ENCODE measurements at places on chromosomes 3 and 15. TPM values are rescaled to one million over a fixed set of nuclear protein-coding genes. Genes with fewer than 3 reads are reported as not detected.

DNA sequence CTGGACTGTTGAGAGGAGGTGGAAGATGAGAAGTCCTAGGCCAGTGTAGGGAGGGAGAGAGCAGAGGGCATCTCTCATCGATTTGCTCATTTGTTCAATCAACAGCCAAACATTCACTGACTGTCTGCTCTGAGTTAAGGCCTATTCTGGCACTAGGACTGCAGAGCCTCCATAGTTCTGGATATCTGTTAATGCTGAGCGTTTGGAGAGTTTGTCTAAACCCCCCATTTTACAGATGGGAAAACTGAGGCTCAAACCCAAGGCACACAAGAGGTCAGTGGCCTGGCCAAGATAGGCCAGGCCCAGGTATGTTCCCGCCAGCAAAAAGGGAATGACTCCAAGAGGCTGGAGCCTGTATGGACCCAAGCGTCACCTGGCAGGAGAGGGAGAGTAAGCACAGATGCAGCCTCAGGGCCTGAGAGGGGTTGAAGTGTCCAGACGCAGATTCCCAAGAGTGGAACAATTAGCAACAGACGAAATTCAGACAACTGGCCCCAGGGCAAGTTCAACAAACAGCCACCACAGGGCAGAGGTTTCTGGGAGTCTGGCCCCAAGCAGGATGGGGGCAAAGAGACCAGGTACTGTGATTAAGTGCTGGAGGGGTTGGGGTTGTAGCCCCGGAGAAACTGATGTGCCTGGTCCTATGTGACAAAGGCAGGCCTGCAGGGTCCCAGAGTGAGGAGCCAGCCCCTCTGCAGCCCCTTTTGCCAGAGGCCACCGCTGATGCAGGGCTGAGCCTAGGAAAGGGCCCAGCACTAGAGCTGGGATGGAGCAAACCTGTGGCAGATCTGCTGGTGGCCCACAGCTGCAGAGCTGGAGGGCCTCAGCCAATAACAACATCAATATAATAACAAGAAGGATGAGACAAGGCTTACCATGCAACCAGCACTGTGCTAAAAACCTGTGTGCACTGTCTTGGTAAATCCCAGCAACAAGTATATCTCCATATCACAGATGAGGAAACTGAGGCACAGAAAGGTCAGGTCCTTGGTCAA is 245.1 kb upstream of the TLE3 start:
- DNase-seq, result no peak

The GABRA5 gene
- not detected for total RNA-seq

DNA sequence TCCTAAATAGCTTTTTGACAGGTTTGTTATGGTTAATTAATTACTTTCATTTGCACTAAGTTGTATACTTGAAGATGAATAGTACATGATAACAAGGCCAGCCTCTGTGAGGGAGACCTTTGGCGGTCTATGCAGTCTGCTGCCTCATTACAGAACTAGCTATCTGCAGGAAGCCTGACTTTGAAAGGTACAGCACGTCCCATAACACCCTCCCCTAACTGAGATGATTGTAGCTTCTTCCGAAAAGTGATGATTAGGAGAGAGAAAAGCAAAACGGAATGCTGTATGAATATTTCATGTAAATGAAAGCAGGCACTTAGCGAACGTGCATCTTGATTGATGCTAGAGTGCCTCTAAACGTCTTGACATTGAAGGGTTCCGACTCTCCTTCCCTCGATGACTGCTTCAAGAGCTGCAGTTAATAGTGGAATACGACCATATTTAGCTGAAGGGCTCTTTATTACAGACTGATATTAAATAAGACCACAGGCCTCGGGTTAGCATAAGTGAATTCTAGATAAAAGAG is 116.2 kb upstream of the TMCO5A start:
- no peak for DNase-seq

DNA sequence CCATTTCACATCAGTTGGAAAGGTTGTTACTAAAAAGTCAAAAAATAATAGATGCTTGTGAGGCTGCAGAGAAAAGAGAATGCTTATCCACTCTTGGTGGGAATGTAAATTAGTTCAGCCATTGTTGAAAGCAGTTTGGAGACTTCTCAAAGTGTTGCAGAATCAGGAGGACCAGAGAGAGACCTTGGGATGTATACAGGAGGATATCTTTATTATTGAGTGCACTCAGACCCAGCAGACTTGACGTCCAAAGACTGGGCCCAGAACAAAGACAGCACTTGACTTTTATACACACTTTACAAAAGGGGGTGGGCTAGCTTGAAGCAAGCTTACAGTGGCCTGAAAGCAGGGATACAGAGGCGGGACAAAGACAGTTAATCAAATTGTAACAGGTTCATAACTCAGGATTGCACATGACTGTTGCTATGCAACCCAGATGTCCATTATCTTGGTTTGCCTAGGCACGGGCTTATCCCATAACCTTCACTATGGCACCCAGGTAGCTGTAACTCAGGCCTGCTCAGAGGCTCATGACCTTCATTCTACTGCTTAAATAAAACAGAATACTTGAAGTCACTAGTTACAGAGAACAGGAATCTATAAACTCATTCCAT is 127.7 kb downstream of the SPATA16 start:
- no peak for DNase-seq

The FGF12 gene
- not detected for total RNA-seq

GRCh38 chr3:185560676-185561075 is 8.3 kb upstream of the LIPH start:
- DNase-seq, result no peak

The CLDN18 gene
- total RNA-seq, result not detected

GRCh38 chr3:85586018-85586417 is 627.2 kb downstream of the CADM2 start:
- no peak for DNase-seq

DNA sequence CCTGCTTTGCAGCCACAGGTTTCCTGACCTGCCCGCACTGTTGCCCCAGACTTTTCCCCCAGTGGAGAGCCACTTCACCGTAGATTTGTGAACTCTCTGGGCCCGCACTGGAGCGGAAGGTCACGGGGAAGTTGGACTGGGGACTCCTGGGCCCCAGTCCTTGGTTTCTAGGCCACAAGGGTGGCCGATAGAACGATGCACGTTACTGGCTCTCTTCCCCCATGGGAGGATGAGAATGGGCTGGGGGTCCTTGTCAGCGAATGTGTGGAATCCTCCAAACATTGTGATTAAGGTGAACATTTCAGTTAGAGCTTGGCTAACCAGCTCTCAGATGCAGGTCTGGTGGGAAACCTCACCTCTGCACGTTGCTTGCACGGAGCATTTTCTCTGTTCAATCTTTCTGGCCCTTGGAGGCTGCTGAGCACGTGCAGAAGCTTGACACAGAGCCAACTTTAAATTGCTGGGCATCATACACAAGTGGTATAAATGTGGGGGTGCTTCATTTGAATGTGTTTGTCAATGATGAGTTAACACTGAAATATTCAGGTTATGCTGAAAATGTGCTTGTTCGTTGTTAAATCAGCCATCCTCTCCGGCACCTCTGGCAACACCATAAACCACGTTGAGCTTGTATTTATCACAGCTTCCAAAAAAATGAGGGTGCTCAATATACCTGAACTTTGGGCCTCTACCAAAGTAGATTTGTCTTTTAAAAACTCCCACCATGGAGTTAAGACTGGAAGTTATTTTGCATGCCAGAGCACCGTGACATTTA is 976 bp downstream of the DIS3L start:
- peak; percentile 63 for DNase-seq

The FURIN gene
- total RNA-seq, result 44.2 TPM

GRCh38 chr3:12954891-12955650 is 113.7 kb upstream of the RPL32 start:
- no peak for DNase-seq

DNA sequence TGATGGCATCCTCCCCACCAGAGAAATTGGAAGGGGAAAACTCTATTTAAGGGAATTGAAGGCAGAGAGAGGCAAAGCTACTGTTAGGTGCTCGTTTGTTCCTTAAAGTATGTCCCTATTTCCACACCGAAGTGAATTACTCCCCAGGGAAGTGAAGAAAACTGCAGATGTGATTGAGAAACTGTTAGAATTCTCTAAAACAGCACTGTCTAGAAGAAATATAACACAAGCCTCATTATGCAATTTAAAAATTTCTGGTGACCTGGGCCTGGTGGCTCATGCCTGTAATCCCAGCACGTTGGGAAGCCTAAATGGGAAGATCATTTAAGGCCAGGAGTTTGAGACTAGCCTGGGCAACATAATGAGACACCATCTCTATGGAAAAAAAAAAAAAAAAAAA is 305.0 kb downstream of the SHQ1 start:
- DNase-seq, result no peak

The GRAMD2A gene
- total RNA-seq, result not detected

DNA sequence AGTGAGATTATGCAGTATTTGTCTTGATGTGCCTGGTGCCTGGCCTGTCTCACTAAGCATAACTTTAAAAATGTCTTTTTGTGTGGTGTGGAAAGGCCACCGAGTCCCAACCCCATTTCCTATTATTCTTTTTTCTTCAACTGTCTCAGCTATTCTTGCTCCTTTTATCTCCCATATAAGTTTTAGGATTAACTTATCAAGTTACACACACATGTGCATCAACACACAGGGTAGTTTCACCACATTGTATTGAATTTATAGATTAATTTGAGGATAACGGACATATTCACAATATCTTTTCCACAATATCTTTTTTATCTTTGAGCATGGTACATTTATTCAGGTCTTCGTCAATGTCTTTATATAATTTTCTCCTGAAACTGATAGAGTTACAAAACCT is 127.6 kb downstream of the RYR3 start:
- DNase-seq, result no peak
